Activated naive CD4-positive, alpha-beta T cell treated with anti-CD3 and anti-CD28 coated beads for 36 hours (primary cell): ENCODE measurements at places on chromosomes 6 and 20. TPM values are rescaled to one million over a fixed set of nuclear protein-coding genes. Genes with fewer than 3 reads are reported as not detected.

- peaks cover 12% of the 10 kb centered on the region for H3K4me1 ChIP-seq
- no peaks in the 10 kb centered on the region for H3K27me3 ChIP-seq
Measured at GRCh38 chr20:32763202-32764004, 1.2 kb downstream of the DNMT3B start.

DNA sequence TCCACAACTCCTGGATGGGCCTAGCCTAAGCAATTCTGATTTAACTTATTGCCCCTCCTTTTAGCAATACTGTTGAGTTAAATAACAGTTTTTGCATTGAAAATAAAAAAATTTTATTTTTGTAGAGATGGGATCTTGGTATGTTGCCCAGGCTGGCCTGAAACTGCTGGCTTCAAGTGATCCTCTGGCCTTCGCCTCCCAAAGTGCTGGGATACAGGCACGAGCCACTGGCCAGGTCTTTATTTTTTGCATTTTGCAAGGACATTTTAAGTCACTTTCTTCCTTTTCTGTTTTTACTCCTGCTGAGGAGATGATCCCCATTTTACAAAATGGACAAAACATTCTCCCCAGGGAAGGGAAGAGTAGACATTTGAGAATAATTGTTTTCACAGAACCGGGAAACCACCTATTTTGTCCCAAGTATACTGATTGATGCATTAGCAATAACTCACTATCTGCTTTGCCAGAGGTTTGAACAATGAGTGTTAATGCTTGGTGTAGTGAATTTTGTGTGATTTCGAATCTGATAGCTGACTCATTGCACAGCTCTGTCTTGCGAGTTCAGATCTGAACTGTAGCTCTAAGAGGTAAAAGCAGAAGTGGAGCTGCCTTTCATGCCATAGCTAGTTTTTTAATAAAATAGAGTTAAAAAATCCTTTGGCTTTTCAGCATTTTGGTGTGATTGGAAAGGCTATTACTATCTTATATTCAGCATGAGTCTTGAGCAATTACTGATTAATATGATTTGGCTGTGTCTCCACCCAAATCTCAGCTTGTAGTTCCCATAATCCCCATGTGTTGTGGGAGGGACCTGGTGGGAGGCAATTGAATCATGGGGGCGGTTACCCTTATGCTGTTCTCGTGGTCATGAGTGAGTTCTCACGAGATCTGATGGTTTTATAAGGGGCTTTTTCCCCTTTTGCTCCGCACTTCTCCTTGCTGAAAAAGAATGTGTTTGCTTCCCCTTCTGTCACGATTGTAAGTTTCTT is 20.9 kb downstream of the IGF2R start:
- H3K36me3 ChIP-seq = peaks cover 34% of the 10 kb centered on the region
- no peaks in the 10 kb centered on the region for H3K27me3 ChIP-seq
- peak overlapping the region; percentile 61 for H3K27ac ChIP-seq
- H3K4me1 ChIP-seq = peaks cover 52% of the 10 kb centered on the region
- H3K4me3 ChIP-seq = no peak overlapping the region
- no peak for DNase-seq

GRCh38 chr6:166786704-166787293 is 159.7 kb upstream of the RPS6KA2 start:
- no peak overlapping the region for H3K27ac ChIP-seq
- DNase-seq = peak; percentile 24
- no peak overlapping the region for H3K4me3 ChIP-seq
- H3K27me3 ChIP-seq = no peaks in the 10 kb centered on the region
- no peaks in the 10 kb centered on the region for H3K4me1 ChIP-seq

- peaks cover 10% of the 10 kb centered on the region for H3K27me3 ChIP-seq
- H3K4me1 ChIP-seq = no peaks in the 10 kb centered on the region
- H3K36me3 ChIP-seq = no peaks in the 10 kb centered on the region
- no peak overlapping the region for H3K4me3 ChIP-seq
Measured at GRCh38 chr20:19784511-19785172, 26.6 kb downstream of the RIN2 start.

GRCh38 chr6:101851911-101852310 is 458.4 kb downstream of the GRIK2 start:
- DNase-seq = no peak
- no peaks in the 10 kb centered on the region for H3K4me1 ChIP-seq
- no peak overlapping the region for H3K27ac ChIP-seq
- H3K4me3 ChIP-seq = no peak overlapping the region
- H3K27me3 ChIP-seq = no peaks in the 10 kb centered on the region
- H3K36me3 ChIP-seq = no peaks in the 10 kb centered on the region

GRCh38 chr6:100946021-100946540 is 65.0 kb upstream of the ASCC3 start:
- H3K36me3 ChIP-seq = no peaks in the 10 kb centered on the region
- no peak for DNase-seq
- H3K4me1 ChIP-seq = no peaks in the 10 kb centered on the region
- H3K27me3 ChIP-seq = peaks cover 10% of the 10 kb centered on the region
- no peak overlapping the region for H3K27ac ChIP-seq
- no peak overlapping the region for H3K4me3 ChIP-seq

- DNase-seq = no peak
- no peak overlapping the region for H3K27ac ChIP-seq
- H3K36me3 ChIP-seq = no peaks in the 10 kb centered on the region
- peaks cover 3% of the 10 kb centered on the region for H3K27me3 ChIP-seq
Measured at GRCh38 chr6:159203304-159204005, 34.3 kb downstream of the FNDC1 start.

- H3K4me1 ChIP-seq = peaks cover 32% of the 10 kb centered on the region
- H3K27ac ChIP-seq = peak overlapping the region; percentile 84
- H3K4me3 ChIP-seq = peak overlapping the region; percentile 92
- H3K27me3 ChIP-seq = no peaks in the 10 kb centered on the region
- DNase-seq = no peak
Measured at GRCh38 chr20:18466574-18466893, 296 bp downstream of the DZANK1 start.

- no peak overlapping the region for H3K27ac ChIP-seq
- no peak for DNase-seq
- no peak overlapping the region for H3K4me3 ChIP-seq
- no peaks in the 10 kb centered on the region for H3K27me3 ChIP-seq
Measured at GRCh38 chr6:118982575-118982911, 47.6 kb upstream of the MCM9 start.

DNA sequence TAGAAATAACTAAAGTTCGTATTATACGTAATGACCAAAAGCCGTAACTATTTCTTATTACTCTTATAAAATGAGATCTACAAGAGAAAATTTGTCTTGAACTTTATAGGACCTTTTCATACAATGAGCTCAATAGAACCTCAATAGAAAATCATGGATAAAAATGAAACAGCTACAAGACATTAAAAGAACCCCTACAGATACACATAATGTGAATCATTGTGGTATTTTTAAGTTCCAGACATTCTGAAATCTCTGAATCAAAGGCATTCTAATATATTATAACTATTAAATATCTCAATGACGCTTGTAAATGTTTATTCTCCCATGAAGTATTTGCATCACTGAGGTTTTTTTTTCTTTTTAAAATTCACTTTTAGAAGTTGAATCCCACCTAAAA is 22.2 kb upstream of the POU3F2 start:
- DNase-seq = no peak
- peaks cover 18% of the 10 kb centered on the region for H3K27me3 ChIP-seq
- no peak overlapping the region for H3K4me3 ChIP-seq
- H3K36me3 ChIP-seq = no peaks in the 10 kb centered on the region
- no peak overlapping the region for H3K27ac ChIP-seq

GRCh38 chr6:106339334-106340029 is 13.9 kb upstream of the ATG5 start:
- H3K27ac ChIP-seq = no peak overlapping the region
- no peak overlapping the region for H3K4me3 ChIP-seq
- peaks cover 2% of the 10 kb centered on the region for H3K4me1 ChIP-seq
- DNase-seq = peak; percentile 68
- peaks cover 6% of the 10 kb centered on the region for H3K27me3 ChIP-seq

GRCh38 chr6:90098001-90098531 is 198.6 kb downstream of the BACH2 start:
- DNase-seq = peak; percentile 49
- H3K27ac ChIP-seq = peak overlapping the region; percentile 43
- H3K4me1 ChIP-seq = peaks cover 94% of the 10 kb centered on the region

- no peaks in the 10 kb centered on the region for H3K27me3 ChIP-seq
- peaks cover 12% of the 10 kb centered on the region for H3K4me1 ChIP-seq
- no peak overlapping the region for H3K27ac ChIP-seq
Measured at GRCh38 chr6:119449331-119450156, 100.0 kb upstream of the MAN1A1 start.

- no peak overlapping the region for H3K27ac ChIP-seq
- H3K27me3 ChIP-seq = peaks cover 3% of the 10 kb centered on the region
- no peaks in the 10 kb centered on the region for H3K36me3 ChIP-seq
- no peak for DNase-seq
Measured at GRCh38 chr20:46551522-46552381, 1.3 kb upstream of the OCSTAMP start.

GRCh38 chr6:158514176-158514575 is 45.7 kb upstream of the TMEM181 start:
- peaks cover 38% of the 10 kb centered on the region for H3K4me1 ChIP-seq
- peaks cover 7% of the 10 kb centered on the region for H3K27me3 ChIP-seq
- no peak overlapping the region for H3K27ac ChIP-seq
- H3K36me3 ChIP-seq = no peaks in the 10 kb centered on the region
- H3K4me3 ChIP-seq = no peak overlapping the region

DNA sequence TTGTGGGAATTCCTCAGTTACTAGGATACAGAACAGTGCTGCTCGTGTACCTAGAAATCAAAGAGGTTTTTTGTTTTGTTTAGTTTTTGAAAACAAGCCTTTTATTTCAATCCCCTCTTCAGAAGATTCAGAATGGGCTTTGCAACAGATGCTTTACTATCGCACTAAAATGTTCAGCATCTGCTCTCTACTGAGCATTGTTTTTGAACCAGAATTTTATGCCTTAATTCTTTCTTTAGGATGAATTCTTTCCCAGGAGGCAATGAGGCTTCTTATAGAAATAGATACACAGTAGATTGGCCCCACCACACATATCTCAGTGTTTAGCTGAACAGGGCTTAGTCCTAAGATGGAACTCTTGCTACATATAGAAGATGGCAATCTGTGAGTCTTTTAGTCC is 95.9 kb upstream of the SPACA1 start:
- H3K36me3 ChIP-seq = no peaks in the 10 kb centered on the region
- peaks cover 2% of the 10 kb centered on the region for H3K27me3 ChIP-seq
- H3K4me3 ChIP-seq = no peak overlapping the region
- no peak for DNase-seq

- DNase-seq = no peak
- H3K27ac ChIP-seq = no peak overlapping the region
- peaks cover 20% of the 10 kb centered on the region for H3K4me1 ChIP-seq
- no peaks in the 10 kb centered on the region for H3K36me3 ChIP-seq
- peaks cover 6% of the 10 kb centered on the region for H3K27me3 ChIP-seq
Measured at GRCh38 chr20:57705127-57705899, 4.5 kb downstream of the PMEPA1 start.

GRCh38 chr6:40395066-40395697 is 192.0 kb downstream of the LRFN2 start:
- H3K27me3 ChIP-seq = no peaks in the 10 kb centered on the region
- H3K4me3 ChIP-seq = no peak overlapping the region

- no peaks in the 10 kb centered on the region for H3K27me3 ChIP-seq
- DNase-seq = no peak
- no peak overlapping the region for H3K4me3 ChIP-seq
Measured at GRCh38 chr6:113121571-113121970, 735.6 kb upstream of the MARCKS start.

DNA sequence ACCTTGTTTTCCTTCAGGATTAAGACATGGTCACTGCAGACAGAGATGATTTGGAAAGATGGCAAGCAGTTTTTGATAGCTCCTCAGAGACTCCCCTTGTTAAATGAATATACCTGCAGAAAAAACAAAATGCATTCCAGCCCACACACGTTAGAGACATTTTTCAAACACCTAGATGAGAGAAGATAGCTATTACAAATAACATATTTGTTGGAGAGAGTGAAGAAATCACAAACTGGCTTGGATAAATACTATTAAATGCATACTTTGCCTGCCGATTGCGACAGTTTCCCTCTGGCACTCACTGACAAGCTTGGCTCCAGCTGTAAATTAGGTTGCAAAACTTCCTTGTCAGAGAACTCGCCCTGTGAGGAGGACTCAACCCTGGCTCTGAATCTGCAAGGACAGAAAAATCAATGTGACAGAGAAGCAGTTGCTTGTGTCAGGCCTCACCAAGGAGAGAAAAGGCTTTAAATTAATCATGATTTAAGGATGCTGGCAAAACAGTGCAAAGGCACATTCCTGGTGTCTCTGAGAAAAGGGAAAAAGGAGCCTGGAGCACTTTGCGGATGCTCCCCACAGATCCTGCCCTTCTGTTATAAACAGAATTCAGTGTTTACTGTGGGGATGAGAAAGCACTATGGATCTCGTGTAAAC is 423.7 kb upstream of the MARCKS start:
- no peak overlapping the region for H3K27ac ChIP-seq
- H3K4me1 ChIP-seq = no peaks in the 10 kb centered on the region
- H3K4me3 ChIP-seq = no peak overlapping the region
- no peaks in the 10 kb centered on the region for H3K36me3 ChIP-seq
- DNase-seq = no peak
- H3K27me3 ChIP-seq = no peaks in the 10 kb centered on the region

- H3K27ac ChIP-seq = no peak overlapping the region
- H3K36me3 ChIP-seq = no peaks in the 10 kb centered on the region
- H3K27me3 ChIP-seq = no peaks in the 10 kb centered on the region
- H3K4me3 ChIP-seq = no peak overlapping the region
Measured at GRCh38 chr6:24431045-24431451, 28.3 kb downstream of the MRS2 start.

- no peak overlapping the region for H3K4me3 ChIP-seq
- no peak for DNase-seq
- H3K36me3 ChIP-seq = no peaks in the 10 kb centered on the region
- H3K27me3 ChIP-seq = no peaks in the 10 kb centered on the region
- no peak overlapping the region for H3K27ac ChIP-seq
Measured at GRCh38 chr6:110849781-110850180, 24.8 kb upstream of the AMD1 start.

DNA sequence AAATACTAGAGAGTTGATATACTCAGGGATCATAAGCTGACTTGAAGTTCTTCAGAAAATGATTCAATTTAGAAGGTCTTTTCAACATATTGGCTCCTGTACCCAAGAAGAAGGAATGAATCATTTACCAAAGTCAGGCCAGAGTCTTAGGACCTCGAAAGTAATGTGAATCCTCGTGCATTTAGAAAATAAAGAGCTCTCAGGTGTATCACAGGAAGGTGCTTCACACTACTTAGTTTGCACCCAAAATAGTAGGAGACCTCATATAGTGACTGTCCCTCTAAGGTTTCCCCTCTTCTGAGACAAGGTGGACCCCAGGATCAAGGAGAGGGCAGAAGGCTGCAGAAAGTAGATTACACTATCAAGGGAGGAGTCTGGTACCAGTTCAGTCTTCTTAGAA is 71.8 kb downstream of the F13A1 start:
- no peak overlapping the region for H3K27ac ChIP-seq
- peaks cover 24% of the 10 kb centered on the region for H3K27me3 ChIP-seq
- DNase-seq = no peak
- H3K4me1 ChIP-seq = no peaks in the 10 kb centered on the region

- no peak overlapping the region for H3K4me3 ChIP-seq
- DNase-seq = no peak
- no peaks in the 10 kb centered on the region for H3K27me3 ChIP-seq
- H3K27ac ChIP-seq = no peak overlapping the region
Measured at GRCh38 chr6:169168302-169168630, 85.4 kb downstream of the THBS2 start.

TNF gene
- total RNA-seq = 31.6 TPM

SDCBP2 gene
- total RNA-seq = 5.8 TPM

SCGN gene
- total RNA-seq = not detected

SSTR4 gene
- total RNA-seq = not detected

APOBEC2 gene
- not detected for total RNA-seq

NOX3 gene
- not detected for total RNA-seq

RFX6 gene
- not detected for total RNA-seq

BPIFB1 gene
- total RNA-seq = not detected

KHDC1 gene
- total RNA-seq = 1.6 TPM

BANF2 gene
- not detected for total RNA-seq

KIAA0408 gene
- 2.0 TPM for total RNA-seq

SLC22A1 gene
- not detected for total RNA-seq

POM121L2 gene
- total RNA-seq = not detected

ESR1 gene
- total RNA-seq = 0.54 TPM
